ENCODE measurements at places on chromosomes 6 and 20.
A peak's percentile ranks its signal among the peaks of the same experiment; 100 is the strongest.

GRCh38 chr6:16136621-16137450, 8.0 kb downstream of the MYLIP start:
- DNase-seq, result no peak

DNA sequence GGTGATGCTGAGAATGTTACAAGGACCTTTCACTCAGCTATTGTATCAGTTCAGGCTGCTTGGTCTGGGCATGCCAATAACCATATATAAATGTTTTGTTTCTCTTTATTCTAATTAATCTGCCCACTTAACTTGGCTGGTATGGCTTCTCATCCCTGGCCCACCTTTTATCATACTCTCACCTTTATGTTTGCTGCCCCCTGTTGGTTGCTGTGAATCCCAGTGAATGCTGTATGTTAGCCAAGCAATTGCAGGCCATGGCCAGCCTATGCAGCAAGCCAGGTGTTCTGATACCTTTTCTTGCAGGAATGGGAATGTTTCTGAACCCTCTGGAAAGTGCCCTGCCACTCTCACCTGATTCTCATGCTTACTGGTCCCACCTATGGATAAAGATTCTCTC, 54.6 kb downstream of the PCSK2 start:
- no peak for DNase-seq

GRCh38 chr20:1467355-1468116, 887 bp upstream of the NSFL1C start:
- DNase-seq, result no peak

DNA sequence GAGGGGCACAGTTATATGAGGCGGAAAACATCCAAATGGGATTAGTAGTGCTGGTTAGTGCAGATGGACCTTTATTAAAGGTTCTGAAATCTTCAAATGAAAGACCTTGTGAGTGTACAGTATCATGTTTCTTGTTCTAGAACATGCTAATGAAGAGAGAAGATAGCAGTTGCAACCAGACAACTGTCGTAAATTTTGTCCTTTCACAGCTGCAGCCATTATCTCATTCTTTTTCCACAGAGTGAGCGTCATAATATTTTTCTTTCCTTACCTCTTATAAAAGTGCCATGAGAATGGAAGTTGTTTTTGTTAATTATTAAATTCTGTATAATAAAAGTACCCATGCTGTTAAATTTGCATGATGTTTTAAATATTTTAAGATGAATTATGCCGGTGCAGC, 4.4 kb upstream of the C6orf163 start:
- no peak for DNase-seq

- DNase-seq, result no peak
These were observed 627.7 kb downstream of the QKI start for GRCh38 chr6:164042212-164042611.

DNA sequence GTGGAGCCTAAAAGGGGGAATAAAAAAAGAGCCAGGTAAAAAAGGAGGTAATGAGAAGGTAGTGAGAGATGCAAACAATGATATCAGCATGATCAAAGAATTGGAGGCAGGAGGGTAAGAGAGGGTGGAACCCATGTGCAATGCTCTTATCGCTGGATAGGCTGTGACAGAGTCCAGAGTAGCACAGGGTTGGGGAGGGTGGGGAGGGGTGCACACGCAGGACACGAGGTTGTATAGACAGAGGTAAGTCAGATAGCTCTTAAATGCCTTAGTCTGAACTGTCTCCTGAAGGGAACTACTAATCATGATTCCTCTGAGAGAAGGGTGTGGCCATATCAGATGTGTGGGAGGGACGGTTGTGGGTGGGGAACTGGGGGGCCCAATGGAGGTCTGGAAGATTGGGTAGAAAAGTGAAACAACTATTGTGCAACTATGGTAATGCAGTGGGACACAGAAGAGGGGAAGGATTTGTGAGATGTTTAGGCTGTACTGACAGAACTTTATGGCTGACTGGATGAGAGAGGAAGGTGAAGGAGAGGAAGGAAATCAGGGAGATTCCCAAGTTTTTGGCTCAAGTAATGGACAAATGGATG, 354.8 kb downstream of the BTBD9 start:
- no peak for DNase-seq

- no peak for DNase-seq
These were observed 15.9 kb upstream of the TBC1D20 start for GRCh38 chr20:478010-478948.

- DNase-seq, result no peak
These were observed 602.3 kb upstream of the MMS22L start for GRCh38 chr6:97885325-97885724.

DNA sequence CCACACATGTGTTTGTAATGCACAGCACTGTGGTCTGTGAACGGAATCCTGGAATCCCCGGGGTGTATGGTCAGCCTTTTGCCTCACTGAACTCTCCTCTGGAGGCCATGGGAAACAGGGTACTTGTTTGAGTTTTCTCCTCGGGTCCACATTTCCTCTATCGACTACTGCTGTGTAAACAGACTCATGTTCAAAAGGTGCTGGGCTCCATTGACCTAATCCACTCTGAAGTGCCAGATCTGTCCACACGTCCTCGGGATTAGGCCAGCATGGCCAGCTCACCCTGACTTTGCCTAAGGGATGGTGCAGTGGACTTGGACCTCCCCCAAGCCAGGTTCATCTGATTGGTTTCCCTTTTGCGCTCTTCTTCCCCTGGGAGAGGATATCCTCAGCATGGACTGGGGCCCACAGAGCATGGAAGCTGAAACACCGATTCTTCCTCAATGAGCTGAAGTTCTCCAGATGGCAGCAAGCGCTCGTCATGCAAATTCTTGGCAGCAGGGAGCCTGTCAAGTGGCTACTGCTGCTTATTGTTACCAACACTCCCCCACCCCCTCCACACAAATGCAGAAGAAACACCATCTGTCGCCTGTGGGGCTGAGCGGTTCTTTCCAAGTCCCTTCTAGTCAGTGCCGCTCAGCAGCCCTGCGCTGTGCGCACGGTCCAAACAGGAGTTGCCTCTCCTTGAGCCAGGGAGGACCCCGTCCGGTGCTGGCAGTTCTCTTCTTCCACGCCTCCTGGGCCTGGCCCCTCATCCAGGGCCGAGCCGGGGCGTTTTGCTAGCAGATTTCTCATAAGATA, 292.6 kb upstream of the MARCKS start:
- no peak for DNase-seq

- DNase-seq, result no peak
These were observed 103.7 kb upstream of the TAB2 start for GRCh38 chr6:149213829-149214228.

DNA sequence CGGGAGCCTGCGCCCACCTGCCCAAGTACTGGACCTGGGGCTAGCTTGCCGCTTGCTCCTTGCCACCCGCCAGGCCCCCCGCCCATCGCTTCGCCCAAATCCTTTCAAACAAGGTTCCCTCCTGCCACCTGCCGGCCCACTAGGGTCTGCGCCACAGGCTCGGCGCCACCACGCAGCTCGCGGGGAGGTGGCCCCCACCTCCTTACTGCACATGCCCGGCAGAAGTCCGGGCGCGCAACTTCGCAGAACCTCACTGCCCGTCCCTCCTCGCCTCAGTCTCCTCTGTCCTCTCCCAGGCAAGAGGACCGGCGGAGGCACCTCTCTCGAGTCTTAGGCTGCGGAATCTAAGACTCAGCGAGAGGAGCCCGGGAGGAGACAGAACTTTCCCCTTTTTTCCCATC, 11.2 kb downstream of the GNAS-AS1 start:
- DNase-seq, result peak; percentile 8

Measured in effector CD8-positive, alpha-beta T cell (primary cell).